ENCODE measurements at places on chromosomes 5 and 9. TPM values are rescaled to one million over a fixed set of nuclear protein-coding genes. Genes with fewer than 3 reads are reported as not detected.

- DNase-seq, result peak; percentile 91
These were observed 17.7 kb upstream of the RNF180 start for GRCh38 chr5:64147849-64148441.

GRCh38 chr9:97480174-97480573 is 21.3 kb upstream of the TMOD1 start:
- no peak for DNase-seq

DNA sequence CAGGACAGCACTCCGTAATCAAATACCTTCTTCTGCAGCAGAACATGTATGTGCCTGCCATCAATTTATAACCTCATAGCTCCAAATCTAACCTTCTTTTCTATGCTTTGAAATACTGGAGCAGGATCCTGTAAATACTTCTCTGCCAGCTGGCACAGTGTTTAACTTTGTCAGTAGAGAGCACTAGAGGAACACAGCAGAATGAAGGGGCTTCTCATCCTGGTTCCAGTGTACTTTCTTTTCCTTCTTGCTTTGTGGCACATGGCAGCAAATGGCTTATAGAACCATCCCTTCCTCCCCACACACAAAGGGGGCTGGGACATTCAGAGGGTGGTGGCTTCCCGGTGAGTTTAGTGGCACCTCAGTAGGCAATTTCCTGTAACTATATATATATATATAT is 3.8 kb upstream of the FBXW11 start:
- DNase-seq, result no peak

The RAD23B gene
- total RNA-seq, result 110 TPM

- no peak for DNase-seq
These were observed 14.2 kb downstream of the IL4 start for GRCh38 chr5:132687995-132688394.

- DNase-seq, result no peak
These were observed 86.4 kb downstream of the MSX2 start for GRCh38 chr5:174810796-174811195.

Measured in esophagus muscularis mucosa (tissue), 4 donors.